Stimulated activated CD4-positive, alpha-beta T cell treated with anti-CD3 and anti-CD28 coated beads, Interleukin-1b, Interleukin-23, amount 100 ng/mL, for 1 hour (primary cell): ENCODE measurements at places on chromosomes 5 and 9.

DNA sequence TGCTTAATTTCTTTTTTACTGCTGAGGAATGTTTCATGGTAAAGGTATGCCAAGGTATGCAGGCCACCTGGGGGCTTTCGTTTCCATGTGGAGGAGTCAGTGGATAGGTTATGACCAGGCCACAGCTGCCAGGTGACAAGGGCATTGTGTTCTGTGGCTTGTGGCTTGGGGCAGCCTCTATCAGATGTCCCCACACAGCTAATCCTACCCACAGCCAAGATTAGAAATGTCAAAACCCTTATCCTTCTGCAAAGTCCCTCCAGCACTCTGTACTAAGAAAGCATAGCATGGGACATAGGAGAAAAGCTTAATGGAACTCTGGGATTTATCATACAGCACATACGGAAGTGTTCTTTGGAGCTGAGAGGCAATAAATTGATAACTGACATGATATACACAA is 171.2 kb upstream of the S1PR3 start:
- no peak for DNase-seq

DNA sequence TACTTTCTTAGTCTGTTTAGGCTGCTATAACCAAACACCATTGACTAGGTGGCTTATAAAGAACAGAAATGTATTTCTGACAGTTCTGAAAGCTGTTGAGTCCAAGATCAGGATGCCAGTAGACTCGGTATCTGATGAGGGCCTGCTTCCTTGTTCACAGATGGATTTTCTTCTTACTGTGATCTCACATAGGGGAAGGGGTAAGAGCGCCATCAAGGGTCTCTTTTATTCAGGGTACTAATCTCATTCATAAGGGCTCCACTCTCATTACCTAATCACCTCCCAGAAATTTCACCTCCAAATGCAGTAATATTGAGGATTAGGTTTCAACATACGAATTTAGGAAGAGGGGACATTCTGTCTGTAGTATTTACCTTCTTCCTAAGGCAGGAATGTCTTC is 384.0 kb upstream of the DMAC1 start:
- no peak for DNase-seq

DNA sequence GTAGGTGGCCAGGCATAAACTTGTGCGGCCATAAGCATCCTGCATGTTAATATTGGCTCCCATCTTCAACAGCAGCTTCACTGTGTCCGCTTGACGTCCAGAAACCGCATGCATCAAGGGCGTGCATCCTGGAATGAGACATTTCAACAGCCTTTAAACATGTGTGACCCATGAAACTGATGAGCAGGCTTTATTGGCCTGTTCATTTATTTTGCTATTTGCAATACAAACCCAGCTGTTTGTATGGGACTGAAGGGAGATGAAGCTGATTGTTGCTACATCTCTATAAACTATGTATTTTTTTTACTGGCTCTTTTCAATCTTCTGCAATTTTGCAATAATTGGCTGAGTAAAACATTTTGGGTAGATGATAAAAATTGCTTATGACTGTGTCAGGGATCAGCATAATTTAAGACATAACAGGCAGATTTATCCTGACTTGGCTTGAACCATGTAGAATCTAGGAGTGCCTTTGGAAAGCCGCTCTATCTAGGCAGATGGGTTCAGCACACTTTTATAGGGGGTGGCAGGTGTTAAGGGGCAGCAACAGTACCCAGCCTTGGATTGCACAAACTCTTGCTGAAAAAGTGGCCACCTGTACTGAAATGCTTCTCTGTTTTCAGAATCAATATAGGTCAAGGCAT is 56.9 kb downstream of the ANKRD55 start:
- DNase-seq, result no peak

DNA sequence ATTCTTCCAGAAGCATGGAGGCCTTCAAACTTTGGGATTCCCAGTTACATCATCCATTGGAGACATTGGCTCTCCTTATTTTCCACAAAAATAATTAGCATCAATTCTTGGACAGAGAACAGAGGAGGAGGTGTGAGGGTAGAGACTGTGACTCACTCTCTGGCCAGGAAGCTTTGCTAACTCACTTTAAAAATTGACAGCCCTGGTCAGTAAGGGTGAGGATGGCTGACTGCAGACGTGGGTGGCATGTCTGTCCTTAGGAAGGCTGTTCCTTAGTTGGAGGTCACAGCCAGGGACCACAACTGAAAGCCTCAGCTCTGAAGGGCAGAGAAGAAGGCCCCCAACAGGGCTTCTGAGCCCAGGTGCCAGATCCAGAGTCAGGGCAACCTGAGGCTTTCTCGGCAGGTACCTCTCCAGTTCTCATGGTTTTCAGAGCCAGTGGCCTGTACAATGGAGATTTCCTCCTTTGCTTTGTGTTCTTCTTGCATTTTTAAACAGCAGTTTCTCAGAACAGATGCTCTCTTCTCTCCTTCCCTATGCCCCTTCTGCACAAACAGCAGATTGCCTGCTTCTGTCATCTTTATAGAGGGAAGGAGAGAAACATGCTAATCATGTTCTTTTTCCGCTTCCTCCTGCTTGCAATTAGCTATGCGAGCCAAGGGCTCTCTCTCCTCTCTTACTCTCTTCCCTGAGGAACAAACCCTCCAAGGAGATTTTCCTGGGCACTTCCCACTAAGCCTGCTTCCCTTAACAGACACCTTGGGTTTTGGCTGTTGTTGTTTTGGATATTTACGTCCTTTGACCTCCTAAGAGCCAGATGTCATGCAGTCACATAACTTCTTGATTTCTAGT is 92.5 kb upstream of the ZNF366 start:
- DNase-seq, result no peak

- no peak for DNase-seq
Observed at GRCh38 chr9:37760416-37761161, 7.0 kb downstream of the TRMT10B start.

GRCh38 chr9:74543145-74543544 is 46.0 kb downstream of the RORB start:
- DNase-seq, result no peak

DNA sequence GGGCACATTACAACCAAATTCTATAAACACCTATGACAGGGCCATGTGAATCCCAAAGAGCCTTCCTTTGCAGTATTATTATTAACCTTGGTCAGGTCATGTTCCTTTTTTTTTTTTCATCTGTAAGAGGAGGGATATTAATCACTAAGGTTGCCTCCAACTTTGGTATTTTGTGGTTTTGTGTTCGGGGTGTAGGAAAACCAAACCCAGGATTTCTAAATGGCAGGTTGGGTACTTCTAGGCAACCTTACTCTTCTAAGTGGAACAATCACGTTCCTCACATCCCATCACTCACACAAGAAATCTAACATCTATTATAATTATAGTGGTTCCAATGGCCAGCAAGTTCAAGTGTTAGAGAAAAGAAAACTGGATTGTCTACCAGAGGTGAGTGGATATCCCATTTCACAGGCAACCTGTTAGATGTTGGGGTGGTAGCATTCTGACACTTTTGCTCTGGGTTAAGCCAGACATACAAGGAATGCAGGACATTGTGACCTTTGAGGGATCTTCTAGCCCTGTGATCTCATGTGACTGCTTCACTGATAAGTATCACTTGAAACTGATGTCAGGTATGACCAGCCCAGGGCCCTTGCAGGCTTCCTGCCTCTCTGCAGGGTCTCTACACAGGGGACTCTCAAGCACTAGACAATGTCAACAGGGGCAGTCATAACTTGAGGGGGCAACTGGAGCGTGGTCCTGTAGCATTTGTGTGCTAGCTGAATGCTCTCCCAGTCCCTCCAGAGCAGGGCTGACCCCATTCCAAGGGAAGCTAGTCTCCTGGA is 126.2 kb upstream of the VLDLR start:
- DNase-seq, result no peak

GRCh38 chr5:60792438-60792837 is 51.6 kb downstream of the ELOVL7 start:
- DNase-seq, result no peak

- no peak for DNase-seq
Observed at GRCh38 chr9:100427366-100428263, 672 bp downstream of the MSANTD3 start.

DNA sequence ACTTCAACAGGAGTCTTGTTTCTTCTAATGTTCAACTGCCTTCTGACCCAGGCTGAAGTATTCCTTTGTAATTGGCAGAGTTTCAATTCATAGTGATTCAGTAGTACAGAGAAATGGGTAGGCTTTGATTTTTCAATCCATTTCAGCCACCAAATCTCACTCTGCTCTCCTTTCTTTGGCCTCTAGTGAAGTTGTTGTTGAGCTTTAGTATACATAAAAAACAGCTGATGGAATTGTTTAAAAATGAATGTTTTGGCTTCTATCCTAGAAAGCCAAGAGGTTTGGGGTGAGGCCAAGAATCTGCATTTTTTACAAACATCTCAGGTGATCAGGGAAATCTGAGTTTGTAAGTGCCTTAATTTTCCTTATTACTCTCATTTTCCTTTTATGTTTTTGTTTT is 182.9 kb upstream of the MAP1B start:
- DNase-seq, result no peak

DNA sequence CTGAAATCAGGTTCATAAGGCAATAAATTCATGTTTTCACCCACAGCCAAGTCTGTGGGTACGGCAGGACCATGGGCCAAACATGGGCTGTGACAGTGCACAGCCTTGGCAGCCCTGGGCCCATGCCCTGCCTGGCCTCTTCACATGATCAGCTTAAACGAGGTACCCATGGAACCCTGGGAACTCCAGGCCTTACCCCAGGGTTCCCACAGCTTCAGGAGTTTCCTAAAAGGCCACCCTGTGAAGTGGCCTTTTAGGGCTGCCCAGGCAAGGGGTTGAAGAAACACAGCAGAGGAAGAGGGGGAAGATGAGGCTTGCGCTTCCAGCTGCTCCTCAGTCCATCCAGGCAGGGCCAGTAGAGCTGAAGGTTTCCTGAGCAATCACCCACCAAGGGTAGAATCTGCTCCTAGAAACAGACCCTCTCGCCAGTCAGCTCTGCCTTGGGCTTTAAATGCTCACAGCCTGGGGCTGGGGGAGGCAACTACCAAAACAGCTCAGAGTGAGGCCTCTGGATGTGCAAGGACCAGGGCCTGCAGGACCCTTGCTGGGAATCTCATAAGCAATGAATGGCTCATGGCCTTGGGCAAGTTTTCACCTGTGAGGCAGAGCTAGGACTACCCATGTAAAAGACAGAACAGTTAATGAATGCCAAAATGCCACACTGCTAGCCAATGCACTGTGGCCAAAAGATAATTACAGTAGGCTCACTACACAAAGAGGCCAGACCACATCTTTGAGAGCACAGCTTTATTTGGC is 79.3 kb upstream of the LRRTM2 start:
- DNase-seq, result no peak

DNA sequence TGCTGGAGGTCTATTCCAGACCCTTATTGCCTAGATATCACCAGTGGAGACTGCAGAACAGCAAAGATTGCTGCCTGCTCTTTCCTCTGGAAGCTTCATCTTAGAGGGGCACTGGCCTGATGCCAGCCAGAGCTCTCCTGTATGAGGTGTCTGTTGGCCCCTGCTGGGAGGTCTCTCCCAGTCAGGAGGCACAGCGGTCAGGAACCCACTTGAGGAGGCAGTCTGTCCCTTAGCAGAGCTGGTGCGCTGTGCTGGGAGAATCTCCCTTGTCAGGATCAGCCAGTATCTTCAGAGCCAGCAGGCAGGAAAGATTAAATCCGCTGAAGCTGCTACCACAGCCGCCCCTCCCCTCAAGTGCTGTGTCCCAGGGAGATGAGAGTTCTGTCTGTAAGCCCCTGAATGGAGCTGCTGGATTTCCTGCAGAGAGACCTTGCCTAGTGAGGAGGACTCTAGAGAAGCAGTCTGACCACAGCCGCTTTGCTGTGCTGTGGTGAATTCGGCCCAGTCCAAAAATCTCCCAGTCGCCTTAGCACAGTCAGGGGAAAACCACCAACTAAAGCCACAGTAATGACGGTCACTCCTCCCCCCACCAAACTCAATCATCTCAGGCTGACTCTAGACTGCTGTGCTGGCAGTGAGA is 124.1 kb downstream of the JAKMIP2 start:
- no peak for DNase-seq

GRCh38 chr5:34656700-34657273 is 659 bp downstream of the RAI14 start:
- no peak for DNase-seq

GRCh38 chr9:16175461-16175860 is 622.6 kb downstream of the CCDC171 start:
- DNase-seq, result no peak

DNA sequence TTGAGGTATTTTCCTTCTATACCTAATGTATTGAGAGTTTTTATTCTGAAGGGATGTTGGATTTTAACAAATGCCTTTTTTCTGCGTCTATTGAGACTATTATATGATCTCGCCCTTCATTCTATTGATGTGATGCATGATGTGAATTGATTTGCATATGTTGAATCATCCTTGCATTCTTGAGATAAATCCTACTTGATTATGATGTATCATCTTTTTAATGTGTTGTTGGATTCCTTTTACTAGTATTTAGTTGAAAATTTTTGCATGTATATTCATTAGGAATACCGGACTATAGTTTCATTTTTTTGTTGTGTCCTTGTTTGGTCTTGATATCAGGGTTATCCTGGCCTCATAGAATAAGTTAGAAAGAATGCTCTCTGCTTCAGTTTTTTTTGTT is 169.7 kb downstream of the NPR3 start:
- no peak for DNase-seq

GRCh38 chr5:78899922-78900362 is 85.2 kb downstream of the ARSB start:
- no peak for DNase-seq

- no peak for DNase-seq
Observed at GRCh38 chr9:99114846-99115500, 10.1 kb downstream of the TGFBR1 start.

- DNase-seq, result no peak
Observed at GRCh38 chr9:136650648-136651047, 12.1 kb upstream of the EGFL7 start.

GRCh38 chr5:132298298-132299212 is 4.4 kb downstream of the SLC22A4 start:
- DNase-seq, result no peak

- DNase-seq, result no peak
Observed at GRCh38 chr5:31759925-31760324, 121.0 kb downstream of the PDZD2 start.

DNA sequence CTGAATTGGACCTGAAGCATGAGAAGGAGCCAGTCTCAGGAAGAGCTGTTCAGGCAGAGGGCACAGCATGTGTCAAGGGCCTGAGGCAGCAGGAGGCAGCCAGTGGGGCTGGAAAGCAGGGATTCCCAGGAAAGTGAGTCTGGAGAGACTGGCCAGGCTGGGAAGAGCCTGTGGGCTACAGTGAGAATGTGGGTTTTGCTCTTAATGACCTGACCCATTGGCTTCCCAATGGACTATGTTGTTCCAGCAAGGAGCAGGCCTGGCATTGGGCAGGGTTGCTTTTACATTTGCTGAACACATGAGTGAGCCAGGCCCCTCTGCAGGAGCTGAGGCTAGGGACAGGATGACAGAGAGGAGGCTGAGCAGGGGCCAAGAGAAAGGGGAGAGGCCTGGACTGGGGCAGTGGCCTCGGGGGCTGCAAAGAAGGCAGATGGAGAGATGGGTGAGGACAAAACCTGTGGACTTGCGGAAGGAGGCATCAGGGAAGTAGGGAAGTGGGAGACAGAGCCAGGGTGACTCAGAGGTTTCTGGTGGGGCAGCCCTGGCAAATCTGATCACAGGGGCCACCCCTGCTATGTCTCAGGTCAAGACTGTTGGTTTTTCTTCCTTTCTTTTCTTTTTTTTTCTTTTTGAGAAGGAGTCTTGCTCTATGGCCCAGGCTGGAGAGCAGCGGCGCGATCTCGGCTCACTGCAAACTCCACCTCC is 65.9 kb upstream of the NEK6 start:
- DNase-seq, result no peak

- peak; percentile 53 for DNase-seq
Observed at GRCh38 chr9:35945341-35946018, 12.5 kb downstream of the OR2S2 start.

- no peak for DNase-seq
Observed at GRCh38 chr5:53545744-53546143, 14.7 kb upstream of the NDUFS4 start.

GRCh38 chr5:138640646-138641254 is 65.5 kb upstream of the HSPA9 start:
- no peak for DNase-seq
